Stimulated activated CD8-positive, alpha-beta memory T cell treated with anti-CD3 and anti-CD28 coated beads, Interleukin-15, amount 100 ng/mL, for 4 hours (primary cell): ENCODE measurements at places on chromosomes 4 and X.

- DNase-seq, result no peak
These were observed 924.6 kb upstream of the PRKX start for GRCh38 chrX:4638036-4638435.

DNA sequence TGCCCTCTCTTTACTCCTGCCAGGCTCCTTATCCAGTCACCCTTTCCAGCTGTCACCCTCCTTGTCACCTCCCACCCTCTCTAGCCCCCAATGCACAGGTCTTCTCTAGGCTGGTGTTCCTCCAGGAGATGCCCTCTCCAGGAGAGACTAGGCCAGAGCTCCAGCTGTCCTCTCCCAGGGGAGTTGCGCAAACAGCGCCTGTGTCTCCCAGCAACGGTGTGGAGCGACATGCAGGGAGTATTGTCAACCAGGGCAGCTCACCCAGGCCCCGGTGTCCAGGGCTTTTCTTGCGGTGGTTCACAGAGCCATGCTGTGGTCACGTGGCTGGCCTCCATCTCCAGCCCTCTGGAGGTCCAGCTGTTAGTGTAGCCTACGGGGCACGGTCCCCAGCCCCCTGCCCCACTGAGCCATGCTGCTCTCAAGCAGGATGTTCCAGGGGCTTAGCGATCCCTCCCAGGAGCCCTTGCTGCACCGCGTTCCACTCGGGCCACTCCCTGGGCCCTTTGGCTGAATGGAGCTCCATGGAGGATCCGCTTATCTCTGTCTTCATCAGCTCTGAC lies 34.8 kb downstream of the CCNQ start:
- no peak for DNase-seq

- no peak for DNase-seq
These were observed 607.3 kb downstream of the ANKRD50 start for GRCh38 chr4:124105212-124105611.

GRCh38 chr4:21819086-21819485 lies 129.5 kb downstream of the KCNIP4 start:
- no peak for DNase-seq

GRCh38 chrX:128365492-128365891 lies 313.3 kb upstream of the ACTRT1 start:
- no peak for DNase-seq

DNA sequence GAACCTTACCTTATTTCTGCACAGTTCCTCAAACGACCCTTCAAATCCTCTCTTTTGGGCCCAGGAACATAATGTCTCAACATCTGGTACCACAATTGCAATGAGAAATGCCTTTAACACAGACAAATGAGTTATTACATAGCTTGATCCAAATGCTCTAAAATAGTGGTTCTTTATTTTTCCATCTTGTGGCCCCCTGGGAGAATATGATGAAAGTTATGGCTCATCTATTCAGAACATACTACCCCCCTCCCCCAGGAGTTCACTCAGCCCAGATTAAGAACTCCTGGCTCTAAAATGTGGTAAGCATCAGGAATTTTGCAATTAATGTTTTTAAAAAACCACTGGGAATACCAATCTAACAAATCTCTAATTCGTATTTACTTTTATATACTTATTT lies 23.9 kb upstream of the CENPU start:
- DNase-seq, result no peak

DNA sequence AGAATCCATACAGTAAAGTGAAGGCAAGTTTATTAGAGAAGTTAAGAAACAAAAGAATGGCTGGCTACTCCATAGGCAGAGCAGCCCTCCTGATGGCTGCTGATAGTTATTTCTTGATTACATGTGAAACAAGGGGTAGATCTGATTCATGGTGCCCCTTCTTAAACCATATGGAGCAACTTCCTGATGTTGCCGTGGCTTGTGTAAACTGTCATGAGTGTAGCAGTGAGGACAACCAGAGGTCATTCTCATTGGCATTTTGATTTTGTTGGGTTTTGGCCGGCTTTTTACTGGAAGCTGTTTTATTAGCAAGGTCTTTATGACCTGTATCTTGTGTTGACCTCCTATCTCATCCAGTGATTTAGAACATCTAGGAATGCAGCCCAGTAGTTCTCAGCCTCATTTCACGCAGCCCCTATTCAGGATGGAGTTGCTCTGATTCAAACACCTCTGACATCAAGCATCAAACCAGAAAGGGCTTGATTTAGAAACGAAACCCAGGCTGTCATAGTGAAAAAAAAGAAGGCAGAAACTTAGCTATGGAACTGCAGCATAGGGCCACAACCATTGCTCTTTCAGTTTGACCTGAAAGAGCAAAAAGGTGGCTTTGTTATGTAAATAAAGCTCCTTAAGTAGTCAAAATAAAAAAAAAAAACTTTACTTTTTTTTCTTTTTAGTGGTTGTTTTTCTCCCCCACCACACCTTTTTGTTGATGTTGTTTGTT lies 37.8 kb downstream of the SPCS3 start:
- no peak for DNase-seq

GRCh38 chrX:68440940-68441339 lies 7.6 kb upstream of the OPHN1 start:
- no peak for DNase-seq

- no peak for DNase-seq
These were observed 36.8 kb upstream of the SPON2 start for GRCh38 chr4:1208970-1209704.

DNA sequence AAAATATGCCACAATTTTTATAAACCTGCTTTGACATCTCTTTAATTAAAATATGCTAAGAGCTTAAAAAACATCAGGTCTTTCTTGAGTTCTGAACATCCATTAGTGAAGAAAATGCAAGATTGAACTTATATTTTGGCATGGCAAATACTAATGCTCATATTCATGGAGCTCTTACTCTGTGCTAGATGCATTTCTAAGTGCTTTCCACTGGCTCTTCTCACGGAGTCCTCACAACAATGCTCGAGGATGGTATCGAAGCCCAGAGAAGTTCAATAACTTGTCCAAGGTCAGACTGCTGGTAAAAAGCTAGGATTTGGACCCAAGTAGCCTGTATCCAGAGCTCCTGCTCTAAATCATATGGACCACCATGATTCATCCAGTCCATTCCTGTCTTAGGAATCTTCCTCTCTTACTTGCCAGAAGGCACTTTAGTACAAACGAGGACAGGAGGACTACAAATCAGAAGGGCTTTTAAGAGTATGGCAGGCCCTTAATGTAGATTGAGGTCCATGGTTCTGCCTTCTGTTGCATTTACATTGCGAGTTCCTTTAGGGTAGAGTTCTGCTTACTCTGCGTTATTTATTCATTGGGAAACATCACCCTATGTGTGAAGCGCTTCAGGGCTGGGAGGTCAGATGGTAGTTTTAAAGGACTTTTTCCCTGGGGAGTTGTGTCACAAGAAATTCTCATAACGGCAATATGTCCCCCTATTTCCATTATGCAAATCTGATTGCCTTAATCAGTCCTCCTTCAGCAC lies 199.2 kb downstream of the RASL11B start:
- no peak for DNase-seq

DNA sequence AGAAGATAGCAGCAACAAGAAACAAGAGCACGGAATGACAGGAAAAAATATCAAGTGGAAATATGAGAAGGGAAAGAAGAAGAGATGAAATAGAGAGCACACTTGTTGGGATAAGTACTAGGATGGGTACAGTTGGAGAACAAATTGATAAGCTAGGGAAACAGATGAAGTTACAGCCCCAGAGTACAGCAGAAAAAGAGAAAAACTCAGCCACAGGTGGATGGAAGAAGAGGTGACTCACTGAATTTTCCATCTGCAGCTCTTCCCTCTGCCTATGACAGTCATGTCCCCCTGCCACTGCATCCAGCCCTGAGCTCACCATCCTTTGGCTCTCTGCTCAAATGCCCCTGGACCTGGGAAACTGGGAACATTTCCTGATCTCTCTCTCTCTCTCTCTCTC lies 209.0 kb downstream of the BCOR start:
- DNase-seq, result no peak

DNA sequence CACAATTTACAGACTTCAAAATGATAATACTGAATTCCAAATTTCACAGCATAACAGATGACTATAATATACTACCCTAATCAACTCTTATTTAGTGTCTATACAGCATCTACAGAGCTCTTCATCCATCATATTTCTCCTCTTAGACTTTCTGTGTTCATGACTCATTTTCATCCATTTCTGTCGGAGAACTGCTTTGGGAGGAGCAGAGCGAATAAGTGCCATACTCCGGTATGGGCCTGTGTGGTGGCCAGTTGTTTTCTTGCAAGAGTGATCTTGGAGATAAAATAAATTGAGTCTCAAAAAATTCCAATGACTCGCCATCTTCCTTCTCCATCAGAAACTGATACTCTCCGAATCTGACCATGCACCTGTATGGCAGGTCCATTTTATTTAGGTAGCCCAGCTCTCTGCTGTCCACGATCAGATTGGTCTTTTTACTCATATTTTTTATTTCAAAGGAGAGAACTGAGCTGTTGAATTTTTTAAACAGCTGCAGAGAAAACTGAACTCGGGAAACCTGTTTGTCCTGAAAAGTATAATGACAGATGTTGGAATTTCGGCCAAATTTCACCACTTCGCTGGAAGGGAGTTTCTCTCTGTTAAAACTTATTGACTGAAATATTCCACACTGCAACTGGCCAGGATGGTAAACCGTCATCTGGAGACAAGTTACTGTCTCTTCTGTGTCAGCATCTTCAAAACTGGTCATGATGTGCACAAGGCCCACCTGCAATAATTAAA lies 7.8 kb downstream of the TIFA start:
- DNase-seq, result no peak

- no peak for DNase-seq
These were observed 106.4 kb downstream of the MMRN1 start for GRCh38 chr4:90001023-90001422.

GRCh38 chr4:158644356-158644755 lies 27.3 kb downstream of the C4orf46 start:
- no peak for DNase-seq

- no peak for DNase-seq
These were observed 471.1 kb downstream of the GBA3 start for GRCh38 chr4:23163647-23164436.

GRCh38 chrX:110045421-110045820 lies 42.5 kb downstream of the TMEM164 start:
- DNase-seq, result no peak

GRCh38 chr4:11166606-11167005 lies 262.1 kb downstream of the HS3ST1 start:
- DNase-seq, result no peak

DNA sequence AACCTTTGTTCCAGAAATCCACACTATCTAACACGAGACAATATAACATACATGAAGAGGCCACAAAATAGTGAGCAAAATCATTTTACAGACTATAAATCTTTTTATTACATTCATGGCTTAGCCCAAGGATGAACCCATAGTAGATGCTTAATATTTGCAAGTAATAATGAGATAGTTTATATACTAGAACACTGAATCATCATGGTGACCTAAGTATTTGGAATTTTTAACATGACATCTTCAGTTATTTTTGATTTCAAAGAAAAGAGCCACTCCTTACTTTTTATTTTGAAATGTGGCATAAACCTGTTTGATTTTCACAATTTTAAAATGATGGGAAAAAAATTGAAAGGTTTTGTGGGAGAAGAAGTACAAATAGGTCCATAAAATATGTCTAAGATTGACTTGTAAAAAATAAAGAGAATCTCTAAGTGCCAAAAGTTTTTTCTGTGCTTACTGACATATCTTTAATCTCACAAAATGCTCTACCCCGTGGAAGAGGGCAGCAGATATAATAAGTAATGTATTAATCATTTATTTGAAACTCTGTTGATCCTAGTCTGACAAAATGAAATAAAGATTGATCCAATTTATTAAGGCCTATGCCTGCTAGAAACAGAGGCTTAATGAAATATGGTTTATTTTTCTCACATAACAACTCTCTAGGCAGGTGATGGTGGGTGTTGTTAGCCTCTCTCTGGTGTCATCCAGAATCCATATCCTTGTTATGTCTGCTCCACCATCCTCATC lies 224.5 kb upstream of the CENPE start:
- DNase-seq, result no peak

GRCh38 chrX:45602151-45602550 lies 401.5 kb upstream of the DIPK2B start:
- DNase-seq, result no peak
